Right ventricle myocardium superior (tissue), 1 donor: ENCODE measurements at places on chromosomes 3 and 15. TPM values are rescaled to one million over a fixed set of nuclear protein-coding genes. Genes with fewer than 3 reads are reported as not detected.

Gene ZNF502
- total RNA-seq, result 4.1 TPM

DNA sequence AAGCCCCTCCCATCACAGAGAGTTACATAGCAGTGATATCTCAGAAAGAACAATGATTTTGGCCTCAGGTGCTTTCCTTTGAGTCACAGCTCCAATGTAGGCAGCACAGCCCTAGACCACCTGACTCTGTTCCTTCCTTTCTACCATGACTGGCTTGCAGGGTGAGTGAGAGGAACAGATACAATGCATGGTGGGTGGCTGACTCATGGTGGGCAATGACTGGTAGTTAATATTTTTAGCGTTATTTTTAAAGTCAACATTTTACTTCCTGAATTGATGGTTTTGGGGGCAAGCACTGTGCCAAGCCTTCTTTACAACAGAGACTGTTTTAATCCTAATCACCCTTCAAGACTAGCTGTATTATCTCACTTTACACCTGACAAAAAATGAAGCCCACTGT is 32.8 kb upstream of the ST3GAL6 start:
- DNase-seq, result no peak

DNA sequence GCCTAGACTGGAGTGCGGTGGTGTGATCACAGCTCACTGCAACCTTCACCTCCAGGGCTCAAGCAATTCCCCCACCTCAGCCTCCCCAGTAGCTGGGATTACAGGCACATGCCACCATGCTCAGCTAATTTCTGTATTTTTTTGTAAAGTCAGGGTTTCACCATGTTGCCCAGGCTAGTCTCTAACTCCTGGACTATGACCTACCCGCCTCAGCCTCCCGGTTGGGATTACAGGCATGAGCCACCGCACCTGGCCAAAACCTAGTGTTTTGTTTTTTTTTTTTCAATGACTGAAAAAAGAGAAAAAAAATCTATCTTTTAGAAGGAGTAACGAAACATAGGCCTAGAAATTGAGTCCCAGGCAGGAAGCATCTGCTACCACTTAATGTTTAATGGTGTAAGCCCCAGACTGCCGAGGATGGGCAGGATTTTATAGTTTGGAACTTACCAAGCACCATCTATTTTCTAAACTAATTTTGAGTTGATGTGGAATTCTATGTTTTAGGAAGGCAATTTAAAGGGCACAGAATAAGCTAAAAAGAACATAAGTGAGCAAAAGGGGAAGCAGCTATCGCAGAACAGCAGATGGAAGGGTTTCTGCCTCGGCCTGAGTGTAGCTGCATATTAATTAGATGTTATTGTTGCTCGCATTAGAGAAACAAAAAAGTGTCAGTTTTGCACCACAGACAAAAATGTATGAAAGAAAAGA is 24.2 kb upstream of the CA12 start:
- no peak for DNase-seq

- no peak for DNase-seq
These were observed 837 bp downstream of the LRRN1 start for GRCh38 chr3:3800080-3800455.

Gene CPB1
- not detected for total RNA-seq

DNA sequence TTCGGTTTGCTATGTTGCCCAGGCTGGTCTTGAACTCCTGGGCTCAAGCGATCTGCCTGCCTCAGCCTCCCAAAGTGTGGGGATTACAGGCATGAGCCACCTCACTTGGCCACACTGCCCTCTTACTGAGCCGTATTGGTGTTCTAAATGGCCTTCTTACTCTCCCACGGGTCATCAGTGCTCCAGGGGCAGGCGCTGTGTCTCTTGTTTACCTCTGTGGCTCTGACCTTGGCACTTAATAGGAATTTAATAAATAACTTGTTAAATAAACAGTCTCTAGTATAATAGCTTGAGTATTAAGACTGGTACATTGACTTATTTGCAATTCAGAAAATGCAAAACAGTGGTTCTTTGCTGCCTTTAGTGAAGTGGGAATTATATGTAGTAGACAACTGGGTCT is 13.7 kb downstream of the FLNB start:
- no peak for DNase-seq

DNA sequence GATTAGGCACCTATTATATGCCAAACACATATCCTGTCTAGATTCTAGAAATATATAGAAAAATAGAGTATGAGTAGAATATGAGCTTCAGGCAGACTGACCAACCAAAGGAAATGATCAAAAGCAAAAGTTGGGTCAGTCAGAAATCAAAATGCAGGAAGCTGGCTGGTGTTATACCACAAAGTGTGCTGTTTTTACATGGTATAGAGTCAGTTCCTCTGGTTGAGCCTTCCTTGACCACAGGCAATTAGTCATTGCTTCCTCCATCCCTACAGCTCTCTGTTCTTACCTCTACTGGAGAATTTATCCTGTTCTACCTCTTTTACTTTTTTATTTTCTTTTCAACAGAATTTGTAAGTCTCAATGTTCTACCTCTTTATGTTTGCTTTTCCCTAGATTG is 149.8 kb downstream of the TMCO5A start:
- DNase-seq, result no peak

Gene GOLGA8M
- 1.2 TPM for total RNA-seq

Gene CCR8
- total RNA-seq, result not detected

Gene SEMA3F
- 10.8 TPM for total RNA-seq

Gene THSD4
- total RNA-seq, result 75.6 TPM

DNA sequence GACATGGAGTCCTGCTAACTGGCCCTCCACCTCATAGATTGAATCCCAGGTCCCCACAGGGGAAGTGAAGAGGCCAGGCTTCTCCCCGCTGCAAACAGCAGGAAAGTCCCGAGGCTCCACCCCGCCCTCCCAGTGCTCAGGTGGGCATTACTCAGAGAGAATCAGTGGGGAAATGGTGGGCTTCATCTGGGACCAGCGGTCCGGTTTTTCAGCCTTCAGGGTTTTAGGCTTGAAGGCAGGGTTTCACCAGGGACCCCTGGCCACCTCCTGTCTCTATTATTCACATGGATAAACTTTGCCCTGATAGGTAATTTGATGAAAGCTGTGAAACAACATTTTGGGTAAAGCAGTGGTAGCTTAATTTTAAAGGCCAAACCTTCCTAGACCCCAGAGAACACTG is 31.3 kb downstream of the MKRN3 start:
- no peak for DNase-seq

Gene HYPK
- 9.4 TPM for total RNA-seq

Gene C3orf62
- 2.6 TPM for total RNA-seq

GRCh38 chr15:82952158-82953081 is at the start of gene HOMER2:
Gene HOMER2, minus strand, starts transcription at chr15:82952720. Its CDS starts 185 bp downstream, at chr15:82952535.
- DNase-seq, result peak; percentile 54

Gene GOLGA8S
- 0.16 TPM for total RNA-seq

Gene MAP6D1
- total RNA-seq, result 3.0 TPM

Gene DPPA4
- total RNA-seq, result not detected

DNA sequence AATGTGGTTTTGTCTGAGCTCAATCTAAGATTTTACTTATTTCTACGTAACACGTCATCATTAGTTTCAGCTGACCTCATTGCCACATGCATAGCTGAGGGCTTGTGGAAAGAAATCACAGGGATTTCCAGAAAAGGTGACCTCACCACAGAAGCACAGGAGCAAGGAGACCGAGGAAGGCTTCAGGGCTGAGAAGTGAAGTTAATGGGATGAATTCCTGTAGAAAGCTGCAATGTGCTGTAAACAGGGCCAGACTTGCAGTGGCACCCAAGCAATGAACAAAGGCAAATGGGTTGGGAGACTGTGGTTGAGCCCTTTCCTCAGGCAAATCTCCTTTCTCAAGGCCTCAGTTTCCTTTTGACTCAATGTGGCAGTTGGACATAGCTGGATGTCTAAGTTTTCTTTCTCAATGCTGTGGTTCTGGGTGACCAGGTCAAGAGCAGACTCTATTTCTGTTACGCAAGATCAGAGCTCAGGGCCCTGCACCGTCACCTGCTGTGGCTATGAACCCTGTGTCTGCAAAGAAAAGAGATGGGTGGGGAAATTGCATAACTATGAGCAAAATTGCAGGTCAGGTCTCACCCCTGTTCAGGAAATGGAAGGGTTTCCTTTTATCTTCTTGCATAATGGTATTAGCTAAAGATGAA is 252.2 kb upstream of the TBL1XR1 start:
- no peak for DNase-seq

- no peak for DNase-seq
These were observed 99.2 kb downstream of the CORO2B start for GRCh38 chr15:68677996-68678395.

DNA sequence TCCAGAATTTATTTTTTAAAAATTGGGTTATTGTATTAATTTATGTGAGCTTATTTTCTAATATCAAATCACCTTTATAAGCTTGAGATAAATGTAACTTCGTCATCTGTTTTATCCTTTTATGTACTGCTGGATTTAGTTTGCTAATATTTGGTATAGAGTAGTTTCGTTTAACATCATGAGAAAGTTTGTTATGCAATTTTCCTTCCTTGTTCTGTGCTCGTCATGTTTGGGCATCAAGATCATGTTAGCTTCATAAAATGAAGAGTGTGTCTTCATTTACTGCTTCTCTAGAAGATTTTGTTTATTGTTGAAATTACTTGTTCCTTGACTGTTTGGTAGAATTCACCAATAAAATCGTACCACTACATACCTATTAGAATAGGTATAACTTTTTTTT is 262.1 kb upstream of the SATB1 start:
- no peak for DNase-seq

DNA sequence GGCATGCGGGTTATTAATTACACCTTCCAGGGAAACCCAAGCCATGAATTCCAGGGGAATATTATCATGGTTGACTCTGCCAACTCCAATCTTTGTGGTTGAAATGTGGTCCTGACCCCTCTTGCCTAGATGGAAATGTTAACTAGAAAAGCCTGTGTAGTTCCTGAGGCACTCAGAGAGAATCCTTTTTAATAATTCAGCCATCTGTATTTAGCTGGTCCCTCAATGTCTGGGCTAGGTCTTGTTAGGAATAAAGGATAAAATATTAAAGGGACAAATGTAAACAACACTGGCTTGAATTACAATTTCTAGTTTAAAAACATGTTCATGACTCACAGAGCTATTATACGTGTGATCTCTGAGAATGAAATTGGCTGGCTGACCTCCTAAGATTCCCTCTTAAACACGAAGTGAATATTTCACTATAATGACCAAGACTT is 435.2 kb upstream of the SUCLG2 start:
- DNase-seq, result no peak

- no peak for DNase-seq
These were observed 47.8 kb downstream of the OIP5 start for GRCh38 chr15:41284427-41285177.

DNA sequence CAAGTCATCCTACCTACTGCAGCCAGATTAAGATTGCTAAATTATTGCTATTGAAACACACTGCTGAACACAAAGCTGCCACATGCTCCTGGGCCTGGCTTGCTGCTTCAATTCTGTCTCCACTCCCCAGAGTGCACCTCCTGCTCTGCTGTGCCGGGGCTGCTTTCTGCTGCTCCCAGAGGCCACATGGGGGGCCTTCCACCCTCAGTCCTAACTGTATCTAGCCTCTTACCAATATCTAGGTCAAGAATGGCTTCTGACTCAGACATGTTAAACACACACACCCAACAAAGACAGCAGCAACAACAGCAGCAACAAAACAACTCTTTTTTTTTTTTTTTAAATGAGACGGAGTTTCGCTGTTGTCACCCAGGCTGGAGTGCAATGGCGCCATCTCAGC is 33.0 kb downstream of the MYZAP start:
- no peak for DNase-seq

GRCh38 chr3:107662586-107662985 is 139.8 kb downstream of the BBX start:
- no peak for DNase-seq

DNA sequence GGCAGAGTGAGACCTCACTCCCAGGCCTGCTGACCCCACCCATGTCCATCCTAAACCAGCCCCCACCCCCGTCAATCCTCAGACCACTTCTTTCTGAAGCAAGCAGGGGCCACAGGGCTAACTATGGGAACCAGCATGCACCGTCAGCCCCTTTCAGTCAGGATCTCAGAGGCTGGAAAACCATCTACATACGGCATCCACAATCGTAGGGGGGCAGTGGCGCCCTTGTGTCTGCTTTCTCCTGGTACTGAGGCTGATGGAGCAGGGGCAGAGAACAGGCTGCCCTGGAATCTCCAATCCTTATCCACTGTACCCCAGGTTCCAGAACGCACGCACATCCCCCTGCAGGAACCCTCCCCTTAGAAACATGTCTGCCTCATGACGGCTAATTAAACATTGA is 56.6 kb downstream of the XXYLT1 start:
- no peak for DNase-seq

GRCh38 chr3:24043985-24044384 is 98.9 kb downstream of the NR1D2 start:
- DNase-seq, result no peak

DNA sequence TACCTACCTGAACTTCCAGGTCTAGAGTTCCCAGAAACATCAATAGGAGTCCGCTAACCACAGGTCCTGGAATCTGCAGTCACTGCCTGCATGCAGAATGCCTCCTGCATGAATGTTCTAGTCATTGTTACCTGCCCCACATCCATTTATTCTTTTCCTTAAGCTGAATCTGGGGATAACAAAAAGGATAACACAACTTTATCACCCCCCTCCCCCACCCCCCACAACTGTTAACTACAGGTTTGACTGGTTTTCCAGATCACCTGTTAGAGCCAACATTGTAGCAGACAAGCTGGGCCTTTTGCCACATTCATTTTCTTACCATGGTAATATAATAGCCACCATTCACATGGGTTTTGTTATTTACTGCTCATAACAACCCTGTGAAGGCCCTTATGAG is 4.6 kb upstream of the CTSH start:
- DNase-seq, result no peak

GRCh38 chr3:193231201-193231600 is 9.8 kb upstream of the PLAAT1 start:
- no peak for DNase-seq

- DNase-seq, result no peak
These were observed 242.3 kb downstream of the LPP start for GRCh38 chr3:188396251-188396650.

Gene SH3GL3
- not detected for total RNA-seq

- no peak for DNase-seq
These were observed 225.9 kb downstream of the ITPR1 start for GRCh38 chr3:4719046-4719501.

- DNase-seq, result no peak
These were observed 292.4 kb upstream of the SOX14 start for GRCh38 chr3:137471558-137472204.

Gene CSTA
- total RNA-seq, result 0.73 TPM
